ENCODE measurements at places on chromosomes 7 and 10.

DNA sequence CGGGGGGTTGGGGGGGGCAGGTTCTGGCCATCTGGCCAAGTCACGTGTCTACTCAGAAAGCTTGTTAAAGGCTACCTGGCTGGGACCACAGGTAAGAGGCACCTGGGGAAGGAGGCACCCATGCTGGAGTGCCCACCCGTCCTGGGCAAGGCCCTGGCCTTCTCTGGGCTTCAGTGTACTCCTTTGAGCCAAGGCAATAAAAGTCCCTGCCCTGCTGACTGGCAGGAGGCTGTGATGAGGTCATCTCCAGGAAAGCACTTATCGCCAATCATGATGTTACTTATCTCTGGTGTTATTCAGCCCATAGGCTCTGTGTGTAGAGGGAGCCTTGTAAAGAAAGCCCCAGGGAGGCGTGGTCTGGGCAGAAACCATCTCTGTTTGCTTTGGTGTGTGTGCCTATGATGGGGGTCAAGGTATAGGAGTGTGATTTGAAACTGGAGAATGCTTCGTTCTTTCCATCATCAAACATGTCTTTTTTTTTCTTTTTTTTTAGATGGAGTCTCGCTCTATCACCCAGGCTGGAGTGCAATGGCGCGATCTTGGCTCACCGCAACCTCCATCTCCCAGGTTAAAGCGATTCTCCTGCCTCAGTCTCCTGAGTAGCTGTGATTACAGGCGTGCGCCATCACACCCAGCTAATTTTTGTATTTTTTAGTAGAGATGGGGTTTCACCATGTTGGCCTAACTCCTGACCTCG lies 2.5 kb upstream of the CLDN4 start:
- DNase-seq = peak; percentile 28

GRCh38 chr10:36712695-36713094 lies 412.7 kb upstream of the ANKRD30A start:
- DNase-seq = no peak

GRCh38 chr10:72692744-72692993 lies 726 bp downstream of the MCU start:
- DNase-seq = no peak

GRCh38 chr10:52318822-52319464 lies 4.9 kb downstream of the DKK1 start:
- no peak for DNase-seq

DNA sequence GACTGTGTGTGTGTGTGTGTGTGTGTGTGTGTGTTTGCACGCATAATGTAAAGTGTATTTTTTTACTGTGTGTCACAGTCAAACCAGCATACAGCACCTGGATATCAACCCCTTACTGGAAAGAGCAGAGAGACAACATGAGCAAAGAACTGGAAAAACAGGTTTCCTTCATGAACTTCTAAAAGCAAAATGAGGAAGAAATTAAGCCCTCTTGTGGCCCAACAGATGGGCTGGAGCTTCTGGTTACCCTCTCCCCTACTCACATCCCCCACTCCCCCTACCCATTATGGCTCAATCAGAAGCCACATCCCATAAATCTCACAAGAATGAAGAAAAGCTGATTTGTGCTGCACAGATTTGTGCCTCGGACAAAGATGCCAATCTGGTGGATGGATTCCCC lies 36.2 kb downstream of the PDE1C start:
- DNase-seq = no peak

DNA sequence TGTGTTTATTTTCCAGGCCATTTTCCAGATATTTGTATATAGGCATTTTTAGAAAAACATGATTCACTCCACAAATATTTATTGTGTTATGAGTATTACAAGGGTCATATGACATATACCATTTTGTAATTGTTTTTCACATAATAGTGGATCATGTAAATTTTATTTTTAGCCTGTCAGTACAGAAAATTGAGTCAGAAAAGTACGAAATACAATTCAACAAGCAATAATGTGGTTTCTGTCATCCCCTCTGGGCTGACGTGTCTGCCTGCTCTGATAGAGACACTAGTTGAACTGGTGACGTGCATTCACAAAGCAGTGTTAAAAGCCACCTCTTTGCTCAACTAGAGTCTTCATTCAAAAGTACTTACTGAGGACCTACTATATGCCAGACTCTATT lies 97.9 kb upstream of the STEAP1B start:
- DNase-seq = no peak

GRCh38 chr10:130458509-130458908 lies 322.3 kb downstream of the GLRX3 start:
- DNase-seq = no peak

- DNase-seq = no peak
Observed at GRCh38 chr7:73921623-73922528, 60.9 kb downstream of the TMEM270 start.

DNA sequence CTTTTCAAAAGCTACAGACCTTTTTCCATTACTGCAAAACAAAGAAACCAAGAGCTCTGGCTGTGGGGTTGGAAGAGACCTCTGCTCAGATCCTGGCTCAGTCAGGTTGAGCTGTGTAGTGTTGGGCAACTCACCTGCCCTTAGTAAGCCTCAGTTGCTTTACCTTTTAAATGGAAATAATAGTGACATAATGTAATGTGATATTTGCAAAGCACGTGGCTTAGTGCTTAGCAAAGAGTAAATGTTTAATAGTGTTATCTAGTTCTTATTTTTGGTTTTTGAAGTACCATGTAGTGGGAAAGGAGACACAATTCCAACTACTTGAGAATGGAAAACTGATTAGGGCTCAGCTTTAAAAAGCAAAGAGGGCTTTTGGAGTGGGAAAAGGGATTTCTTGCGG lies 100.2 kb downstream of the SVIL start:
- no peak for DNase-seq

DNA sequence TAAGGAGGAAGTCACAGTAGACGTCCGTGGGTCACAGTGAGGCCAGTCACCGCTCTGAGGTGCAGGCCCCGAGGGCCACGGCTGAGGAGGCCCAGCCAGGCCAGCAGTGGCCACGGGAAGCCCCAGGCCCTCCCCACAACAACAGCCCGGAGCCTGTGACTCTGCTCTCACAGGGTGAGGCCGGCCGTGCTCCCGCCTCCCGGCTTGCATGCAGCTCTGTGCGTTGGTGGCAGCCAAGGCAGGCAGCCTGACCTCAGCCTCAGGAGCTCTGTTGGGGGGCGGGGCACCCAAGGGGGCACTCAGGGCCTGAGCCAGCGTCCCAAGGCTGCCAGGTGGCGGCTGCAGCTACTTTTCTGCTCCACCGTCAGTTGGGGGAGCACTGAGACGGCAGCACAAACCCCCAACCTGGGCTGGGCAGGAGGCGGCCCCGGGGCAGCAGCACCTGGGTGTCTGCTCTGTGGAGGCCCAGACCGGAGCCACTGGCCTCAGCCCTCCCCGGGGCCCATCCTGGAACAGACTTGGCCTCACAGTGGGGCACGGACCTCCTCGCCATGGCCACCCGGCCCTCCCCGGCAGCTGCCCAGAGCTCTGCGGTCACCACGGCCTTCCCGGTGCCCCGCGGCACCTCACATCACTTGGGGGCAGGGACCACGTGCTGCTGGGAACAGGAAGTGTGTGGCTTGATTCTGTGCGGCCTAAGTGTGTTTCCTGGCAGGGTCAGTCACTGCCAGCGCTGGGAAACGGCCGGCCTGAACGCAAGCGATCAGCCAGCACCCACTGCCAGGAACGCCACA lies 13.3 kb downstream of the CYP2W1 start:
- no peak for DNase-seq

DNA sequence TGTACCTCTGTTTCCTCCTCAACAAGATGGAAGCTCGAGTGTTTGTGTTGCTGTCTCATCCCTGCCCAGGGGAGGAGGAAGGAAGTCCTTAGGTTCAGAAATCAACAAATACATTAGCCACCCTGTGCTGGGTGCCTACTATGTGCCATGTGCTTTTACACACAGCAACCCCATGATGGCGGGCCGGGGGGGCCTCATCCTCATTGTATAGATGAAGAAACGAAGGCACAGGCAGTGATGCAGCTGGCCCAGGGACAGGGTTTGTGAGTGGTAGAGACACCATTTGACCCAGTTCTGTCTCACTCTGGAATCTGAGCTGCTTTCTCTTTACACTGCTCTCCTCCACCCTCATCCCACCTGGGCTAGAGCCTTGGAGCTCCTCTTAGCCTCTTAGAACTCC lies 1.9 kb upstream of the CALHM2 start:
- DNase-seq = no peak

DNA sequence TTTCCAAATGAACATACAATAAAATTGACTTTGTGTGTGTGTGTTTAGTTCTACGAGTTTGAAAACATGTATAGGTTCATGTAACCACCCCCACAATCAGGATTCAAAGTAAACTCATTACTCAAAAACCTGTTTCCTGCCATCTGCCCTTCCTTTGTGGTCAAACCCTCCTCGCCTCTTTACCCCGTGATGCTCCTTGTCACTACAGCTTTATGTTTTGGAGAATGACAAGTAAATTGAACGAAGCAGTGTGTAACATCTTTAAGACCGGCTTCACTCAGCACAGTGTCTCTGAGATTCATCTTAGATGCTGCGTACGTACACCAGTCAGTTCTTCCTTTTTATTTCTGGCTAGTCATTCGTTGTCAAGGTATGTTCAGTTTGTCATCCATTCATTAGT lies 54.6 kb upstream of the MKI67 start:
- peak; percentile 50 for DNase-seq

- peak; percentile 41 for DNase-seq
Observed at GRCh38 chr10:67785098-67785497, 52.9 kb downstream of the DNAJC12 start.

DNA sequence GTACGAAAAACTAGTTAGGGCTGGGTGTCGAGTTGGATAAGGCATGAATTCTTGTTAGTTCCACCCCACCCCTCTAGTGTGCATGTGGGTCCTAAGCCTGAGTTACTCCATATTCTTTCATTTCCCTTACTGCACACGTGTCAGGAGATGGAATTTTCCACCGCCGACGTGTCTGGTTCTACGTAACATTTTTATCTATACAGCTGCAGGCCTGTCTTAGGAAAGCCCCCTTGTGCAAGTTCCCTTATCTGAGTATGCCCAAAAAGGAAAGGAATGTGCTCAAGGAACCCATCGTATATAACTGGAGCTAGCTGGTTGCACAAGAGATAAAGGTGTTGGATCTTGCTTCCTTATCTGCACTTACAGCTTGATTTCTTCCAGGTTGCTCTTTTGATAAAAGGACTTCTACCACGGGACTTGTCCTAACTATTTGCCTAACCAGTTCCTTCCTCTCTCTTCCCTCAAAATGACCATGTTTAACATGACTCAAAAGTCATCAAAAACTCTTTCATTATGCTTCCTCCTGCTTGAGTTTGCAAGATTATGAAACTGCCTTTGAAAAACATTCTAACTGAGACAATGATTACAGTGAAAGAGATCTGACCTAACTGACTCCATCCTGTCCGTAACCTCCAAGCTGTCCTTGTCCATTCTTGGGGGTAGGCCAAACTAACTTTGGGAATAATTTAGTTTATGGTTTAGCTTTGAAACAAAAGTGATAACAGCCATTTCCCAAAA lies 181.4 kb downstream of the AKR1D1 start:
- DNase-seq = no peak

- no peak for DNase-seq
Observed at GRCh38 chr10:994836-995558, 6.8 kb downstream of the GTPBP4 start.

- DNase-seq = peak; percentile 42
Observed at GRCh38 chr7:142717453-142717852, 31.8 kb upstream of the PRSS1 start.

- no peak for DNase-seq
Observed at GRCh38 chr10:124377101-124377500, 41.6 kb downstream of the OAT start.

- no peak for DNase-seq
Observed at GRCh38 chr7:158272509-158273137, 315.0 kb downstream of the PTPRN2 start.

GRCh38 chr7:54904986-54905385 lies 113.8 kb upstream of the EGFR start:
- no peak for DNase-seq

GRCh38 chr7:45363669-45364068 lies 206.1 kb downstream of the RAMP3 start:
- no peak for DNase-seq

GRCh38 chr10:70437721-70438120 lies 3.8 kb downstream of the NODAL start:
- DNase-seq = no peak

GRCh38 chr7:157415486-157415885 lies 78.7 kb downstream of the DNAJB6 start:
- no peak for DNase-seq

DNA sequence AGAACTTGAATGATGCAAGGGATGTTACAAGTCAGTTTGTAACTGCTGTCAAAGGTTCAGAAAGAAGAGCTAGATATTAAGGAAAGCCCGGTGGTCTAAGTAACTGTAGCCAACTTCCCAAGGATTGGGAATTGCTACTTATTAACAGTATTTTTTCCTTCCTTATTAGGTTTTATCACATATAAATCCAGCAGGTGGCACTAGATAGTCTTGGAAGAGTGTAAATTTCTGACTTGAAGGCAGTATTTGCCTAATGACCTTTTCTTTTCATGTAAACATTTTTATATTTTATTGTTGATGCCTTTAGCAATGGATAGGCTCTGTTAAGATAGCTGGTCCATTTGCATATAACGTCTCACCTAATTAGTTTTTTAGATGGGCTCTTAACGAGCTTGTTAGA lies 51.2 kb downstream of the ANLN start:
- DNase-seq = peak; percentile 18

All from CD4-positive, alpha-beta T cell treated with Interleukin-10 for 1 hour (primary cell).